ENCODE measurements at places on chromosomes 7 and 10.

- peak; percentile 15 for DNase-seq
These were observed 94.4 kb upstream of the STEAP4 start for GRCh38 chr7:88401009-88401623.

DNA sequence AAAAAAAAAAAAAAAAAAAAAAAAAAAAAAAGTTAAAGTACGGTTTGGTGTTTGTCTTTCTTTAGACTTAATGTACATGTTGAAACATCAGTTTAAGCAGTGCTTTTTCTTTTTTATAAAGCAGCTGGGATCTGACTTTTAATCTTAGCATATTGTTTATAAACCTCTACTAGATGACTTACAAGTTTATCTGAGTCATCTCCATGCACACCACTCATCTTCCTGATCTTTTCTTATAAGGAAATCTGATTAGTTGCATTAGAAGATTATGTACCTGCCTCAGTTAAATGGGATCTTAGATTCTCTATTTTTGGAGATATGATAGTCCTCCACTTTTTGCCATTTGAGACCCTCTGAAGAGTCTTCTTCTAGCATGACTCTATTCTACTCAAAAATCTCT is 391.9 kb upstream of the LRGUK start:
- no peak for DNase-seq

DNA sequence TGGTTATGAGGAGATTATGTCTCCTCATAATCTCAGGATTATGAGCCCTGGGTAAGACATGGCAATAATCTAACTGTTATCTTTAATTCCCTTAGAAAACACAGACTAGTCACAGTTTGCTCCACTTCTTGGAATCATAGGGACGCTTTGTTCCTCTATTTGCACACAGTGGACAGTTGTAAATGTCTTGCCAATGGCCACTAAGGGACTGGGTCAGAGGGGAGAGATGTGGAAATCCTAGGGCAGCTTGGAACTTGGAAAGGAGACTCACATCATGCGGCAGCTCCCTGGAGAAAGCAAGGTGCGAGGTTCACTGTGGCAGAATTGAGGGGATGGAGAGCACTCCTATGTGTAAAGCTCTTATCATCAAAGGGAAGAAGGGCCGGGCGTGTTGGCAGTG is 266.1 kb downstream of the PRPF18 start:
- no peak for DNase-seq

- no peak for DNase-seq
These were observed 20.4 kb upstream of the ECHDC3 start for GRCh38 chr10:11721806-11722205.
